MV-4-11 (cell line): ENCODE measurements at places on chromosomes 6 and 20.

DNA sequence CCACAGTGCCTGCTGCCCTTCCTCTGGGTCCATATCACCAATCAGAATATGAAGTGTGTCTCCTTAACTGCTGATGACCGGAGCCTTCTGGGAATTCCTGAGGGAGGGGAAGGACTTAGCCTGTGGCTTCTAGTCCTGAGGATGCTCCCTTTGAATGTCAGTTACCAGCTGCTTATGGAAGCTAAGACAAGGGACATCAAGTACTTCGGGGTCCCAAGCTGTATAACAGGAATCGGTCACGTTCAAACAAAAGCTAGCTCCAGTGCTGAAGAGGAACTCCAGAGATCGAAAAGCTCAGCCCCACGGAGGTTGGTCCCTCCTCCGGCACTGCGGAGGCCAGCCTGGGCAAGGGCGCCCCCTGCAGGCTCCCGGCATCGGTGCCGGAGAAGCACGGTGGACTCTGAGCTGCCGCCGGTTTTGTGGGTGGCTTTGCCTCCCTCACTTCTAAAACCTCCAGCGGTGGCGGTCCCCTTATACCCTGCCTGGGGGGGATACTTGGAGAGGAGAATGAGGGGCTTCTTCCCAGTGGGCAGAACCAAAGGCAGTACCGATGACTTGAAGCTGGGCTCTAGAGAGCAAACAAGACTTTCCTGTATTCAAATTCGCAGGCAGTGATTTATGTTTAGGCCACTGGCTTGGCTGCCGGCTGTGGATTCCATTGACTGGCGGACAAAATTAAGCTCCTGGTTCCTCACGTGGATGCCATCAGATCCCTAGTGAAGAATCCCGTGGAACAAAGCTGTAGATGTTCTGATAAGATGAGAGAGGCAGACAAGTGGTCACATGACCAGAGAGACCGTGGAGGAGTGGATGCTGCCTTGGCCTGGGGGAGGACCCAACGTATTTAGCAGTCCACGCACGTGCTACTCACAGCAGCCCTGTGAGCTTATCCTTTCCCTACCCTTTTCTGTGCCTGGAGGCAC, 16.2 kb upstream of the UBR2 start:
- peak; percentile 78 for DNase-seq

GRCh38 chr6:154583546-154584188, 73.2 kb upstream of the CNKSR3 start:
- DNase-seq, result no peak

- DNase-seq, result no peak
Observed at GRCh38 chr20:57647006-57647932, 27.0 kb upstream of the ZBP1 start.

GRCh38 chr6:4192173-4192572, 56.8 kb upstream of the ECI2 start:
- DNase-seq, result no peak

- DNase-seq, result peak; percentile 17
Observed at GRCh38 chr20:1887321-1887720, 7.9 kb upstream of the SIRPA start.

DNA sequence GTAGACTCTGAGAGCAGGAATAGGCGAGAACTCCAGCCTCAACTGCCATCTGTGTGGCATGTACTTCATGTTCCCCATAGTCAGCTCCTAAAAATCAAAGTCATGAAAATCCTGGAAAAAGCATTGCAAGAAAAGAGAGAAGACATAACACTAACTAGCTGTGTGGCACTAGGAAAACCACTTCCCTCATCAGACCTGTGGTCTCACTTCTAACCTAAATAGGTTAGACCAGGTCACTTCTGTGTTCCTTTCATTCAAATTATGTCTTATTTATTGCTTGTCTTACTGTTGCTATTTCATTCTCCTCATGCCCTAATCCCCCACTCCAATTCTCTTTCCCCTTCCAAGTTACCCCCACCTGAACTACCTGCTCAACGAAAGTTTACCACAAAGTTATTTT, 70.2 kb downstream of the TNFRSF21 start:
- no peak for DNase-seq

- no peak for DNase-seq
Observed at GRCh38 chr6:168666699-168667427, 225.9 kb downstream of the SMOC2 start.

- no peak for DNase-seq
Observed at GRCh38 chr6:156794546-156795354, 17.6 kb downstream of the ARID1B start.

- DNase-seq, result peak; percentile 61
Observed at GRCh38 chr20:3818155-3819151, 1.9 kb upstream of the AP5S1 start.

DNA sequence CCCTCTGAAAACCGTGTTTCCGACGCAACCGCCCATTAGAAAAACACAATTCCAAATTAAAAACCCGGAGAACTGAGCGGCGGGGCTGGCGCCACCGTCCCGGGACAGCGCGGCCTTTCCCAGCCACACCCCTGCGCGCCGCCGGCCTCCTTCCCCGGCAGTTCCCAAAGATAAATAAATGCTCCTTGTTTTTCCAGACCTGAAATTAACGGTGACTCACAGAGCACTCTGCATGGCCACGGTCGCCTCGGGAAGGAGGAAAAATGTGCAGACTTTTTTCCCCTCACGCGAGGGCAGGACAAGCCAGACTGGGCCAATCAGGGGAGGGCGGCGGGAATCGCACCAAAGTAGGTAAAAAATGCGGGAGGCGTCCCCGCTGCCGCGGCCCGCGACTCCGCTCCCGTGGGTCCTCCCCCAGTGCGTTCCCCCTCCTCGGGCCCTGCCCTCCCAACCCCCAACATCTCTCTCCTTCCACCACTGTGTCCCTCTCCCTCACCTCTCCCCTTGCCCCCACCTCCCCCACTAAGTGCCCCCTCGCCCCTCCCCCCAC, 828 bp upstream of the DSTN start:
- DNase-seq, result no peak

GRCh38 chr6:134295953-134296553, 21.9 kb downstream of the SGK1 start:
- peak; percentile 97 for DNase-seq

DNA sequence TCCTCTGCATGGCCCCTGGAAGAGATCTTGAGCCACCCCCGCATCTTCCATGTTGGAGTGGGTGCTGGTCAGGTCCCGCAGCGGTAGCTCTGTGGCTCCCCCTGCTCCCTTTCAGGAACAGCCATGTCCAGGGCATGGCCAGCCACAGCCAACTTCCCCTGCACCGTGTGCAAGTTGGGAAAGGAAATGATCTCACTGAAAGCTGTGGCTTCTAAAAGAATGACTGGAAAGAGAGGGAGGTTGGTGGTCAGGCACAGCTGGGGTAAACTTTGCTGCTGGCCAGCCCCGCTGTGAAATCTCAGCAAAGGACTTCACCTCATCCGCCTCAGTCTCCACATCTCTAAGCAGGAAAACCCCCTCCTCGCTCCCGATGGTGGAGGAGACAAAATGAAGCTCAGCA, 153.6 kb upstream of the CST7 start:
- DNase-seq, result peak; percentile 30

- no peak for DNase-seq
Observed at GRCh38 chr6:3529232-3529631, 72.4 kb upstream of the SLC22A23 start.

DNA sequence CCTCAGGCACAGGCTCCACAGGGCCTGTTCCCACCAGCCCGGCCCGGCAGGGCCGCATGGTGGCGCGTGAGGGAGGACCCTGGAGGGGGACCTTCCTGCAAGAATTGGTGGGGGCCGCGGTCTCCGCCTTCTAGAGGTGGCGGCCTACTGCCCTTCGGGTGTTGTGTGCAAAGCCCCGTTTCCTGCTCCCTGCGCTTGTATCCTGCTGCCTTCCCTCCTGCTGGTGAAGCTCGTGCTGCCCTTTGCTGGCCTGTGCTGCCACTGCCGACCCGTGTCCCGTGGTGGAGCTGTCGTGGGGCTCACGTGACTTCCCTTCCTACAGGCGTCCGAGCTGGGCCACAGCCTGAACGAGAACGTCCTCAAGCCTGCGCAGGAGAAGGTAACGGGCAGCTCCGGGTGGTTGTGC, 8.4 kb upstream of the COL20A1 start:
- no peak for DNase-seq

DNA sequence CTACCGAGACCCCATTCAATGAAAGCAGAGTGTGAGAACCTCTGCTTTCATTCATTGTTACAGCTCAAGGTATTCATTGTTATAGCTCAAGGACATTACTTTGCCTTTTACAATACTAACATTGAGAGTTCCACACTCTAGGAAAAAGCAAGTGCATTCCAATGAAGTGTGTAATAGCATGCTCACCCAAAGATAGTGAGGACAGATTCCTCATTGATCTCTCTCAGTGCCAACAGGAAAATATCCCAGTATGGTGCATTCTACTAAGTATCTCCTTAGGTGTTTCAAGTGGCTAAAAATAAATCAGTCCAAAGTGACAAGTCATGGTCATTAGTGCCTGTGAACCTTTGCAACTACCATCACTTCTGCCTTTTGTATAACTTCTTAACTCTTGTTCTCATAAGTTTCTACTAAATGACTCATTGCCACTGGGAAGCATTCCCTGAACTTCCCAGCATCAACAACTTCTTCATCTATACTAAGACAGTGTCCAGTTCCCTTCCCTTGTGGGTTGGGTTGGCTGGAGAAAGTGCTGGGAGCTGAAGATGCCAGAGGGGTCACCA, 140.7 kb upstream of the STXBP5 start:
- no peak for DNase-seq

DNA sequence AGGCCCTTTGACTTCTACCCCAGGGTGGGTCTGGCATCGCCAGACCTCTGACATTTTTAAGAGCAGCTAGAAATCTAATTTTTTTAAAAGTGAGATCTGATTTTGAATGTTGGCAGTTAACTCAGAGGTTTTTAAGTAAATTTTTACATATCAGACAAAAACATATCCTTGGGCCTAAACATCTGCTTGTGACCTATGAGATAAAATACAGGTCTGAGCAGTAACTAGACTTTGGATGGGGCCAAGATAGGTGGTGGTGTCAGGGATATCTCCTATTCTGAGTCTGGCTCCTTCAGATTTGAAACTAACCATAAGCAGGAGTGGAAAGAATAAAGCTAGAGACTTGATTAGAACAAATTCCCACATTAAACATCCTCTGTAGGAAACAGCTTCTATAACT, 17.6 kb downstream of the RALY start:
- DNase-seq, result no peak

DNA sequence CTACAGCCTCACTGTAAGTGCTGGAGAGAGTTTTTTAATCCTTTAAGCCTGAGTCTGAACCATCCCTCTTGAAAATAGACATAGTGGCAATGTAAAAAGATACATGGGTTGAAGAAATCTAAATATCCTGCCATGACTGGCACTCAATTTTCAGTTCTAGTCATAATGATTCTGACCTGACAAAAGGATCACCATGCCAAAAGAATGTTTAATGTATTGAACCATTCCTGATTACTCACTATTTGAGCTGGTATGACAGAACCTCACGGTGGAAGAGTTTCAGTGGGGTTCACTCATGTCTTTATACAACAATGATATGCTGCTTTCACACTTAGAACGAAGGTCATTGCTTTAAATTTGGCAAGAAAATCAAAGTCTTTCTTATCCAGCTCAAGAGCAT, 93.4 kb downstream of the HIVEP2 start:
- DNase-seq, result no peak

- DNase-seq, result no peak
Observed at GRCh38 chr6:100484474-100484873, 19.8 kb upstream of the SIM1 start.

DNA sequence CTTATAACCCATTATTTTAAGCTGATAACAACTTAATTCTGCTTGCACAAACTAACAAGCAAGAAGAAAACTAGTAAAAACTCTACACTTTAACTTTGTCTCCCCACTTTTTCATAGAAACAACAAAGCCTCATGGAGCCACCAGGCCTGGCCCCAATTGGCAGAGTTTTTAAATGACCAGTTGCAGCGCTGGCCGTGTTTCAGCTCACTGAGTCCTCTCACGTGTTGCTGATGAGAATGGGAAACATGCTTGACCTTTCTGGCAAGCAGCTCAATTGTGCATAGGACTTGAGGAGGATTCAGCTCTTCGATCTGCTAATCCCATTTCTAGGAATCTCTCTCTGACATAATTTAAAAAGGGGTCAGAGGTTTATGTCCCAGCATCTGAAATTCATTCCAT, 24.5 kb upstream of the GRM4 start:
- no peak for DNase-seq

DNA sequence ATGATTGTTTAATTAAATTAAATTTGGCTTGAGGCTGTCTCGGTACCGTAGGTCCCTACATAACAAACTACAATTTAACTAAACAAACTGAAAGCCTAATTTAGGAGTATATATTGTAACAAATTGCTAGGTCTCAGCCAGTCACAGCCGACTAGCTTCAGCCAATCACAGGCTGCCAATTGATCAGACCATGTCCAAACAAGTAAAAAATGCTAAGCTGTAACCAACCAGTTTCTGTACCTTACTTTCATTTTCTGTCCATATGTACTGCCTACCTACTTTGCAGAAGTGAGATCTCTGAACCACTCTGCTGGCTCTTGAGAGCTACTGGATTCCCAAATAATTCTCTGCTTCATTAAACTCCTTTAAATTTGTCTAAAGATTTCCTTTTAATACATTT, 648.0 kb upstream of the GJE1 start:
- DNase-seq, result peak; percentile 95

DNA sequence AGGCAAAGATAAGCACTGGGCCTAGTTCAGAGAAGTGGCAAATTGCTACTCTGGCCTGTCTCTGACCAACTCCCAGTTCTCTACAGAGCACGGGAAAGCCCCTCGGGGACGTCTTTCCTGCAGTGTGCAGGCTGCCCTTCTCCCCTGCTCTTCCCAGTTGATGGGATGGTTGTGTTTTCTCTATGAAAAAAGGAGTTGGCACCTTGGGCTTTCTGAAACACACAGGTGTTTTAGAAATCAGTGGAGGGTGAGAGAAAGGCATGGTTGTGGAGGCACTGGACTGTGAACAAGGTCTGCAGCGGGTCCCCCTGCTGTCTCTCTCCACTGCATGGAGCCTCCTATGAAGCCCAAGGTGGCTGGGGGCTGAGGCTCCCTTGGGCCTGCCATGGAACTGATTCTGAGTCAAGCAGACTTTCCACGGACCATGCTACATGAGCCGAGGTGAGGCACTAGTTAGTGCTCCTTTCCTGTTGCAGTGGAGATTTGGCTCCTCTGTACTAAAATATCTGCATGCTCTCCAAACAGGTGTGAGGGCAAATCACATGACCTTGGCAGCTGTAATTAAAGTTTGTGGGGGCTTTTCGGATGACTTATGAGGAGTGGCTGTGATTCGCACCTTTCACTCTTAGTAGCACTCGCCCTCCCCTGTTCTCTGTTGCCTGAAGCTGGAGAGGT, 16.3 kb downstream of the GTSF1L start:
- DNase-seq, result no peak

GRCh38 chr6:164370773-164371172, 938.6 kb downstream of the C6orf118 start:
- DNase-seq, result no peak

DNA sequence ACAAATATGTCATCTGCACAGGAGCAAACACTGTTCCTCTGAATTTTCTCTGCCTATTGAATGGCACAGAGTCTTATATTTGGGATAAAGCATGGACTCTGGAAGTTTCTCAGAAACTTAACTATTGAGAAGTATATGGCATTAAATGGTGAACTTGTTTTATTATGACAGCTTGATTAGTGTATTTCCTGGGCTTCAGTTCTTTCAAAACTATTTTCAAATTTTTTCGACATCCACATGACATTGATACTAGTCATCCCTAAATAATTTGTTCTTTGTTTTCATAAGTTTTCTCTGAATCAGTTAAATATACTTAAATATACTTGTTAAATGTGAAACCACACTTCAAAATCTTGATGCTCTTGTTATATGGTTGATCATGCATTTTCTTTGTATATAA, 144.0 kb upstream of the TSHZ2 start:
- DNase-seq, result no peak
